ENCODE measurements at places on chromosomes 2 and 18. TPM values are rescaled to one million over a fixed set of nuclear protein-coding genes. Genes with fewer than 3 reads are reported as not detected.

The STARD7 gene
- 109 TPM for polyA plus RNA-seq

The KLHL29 gene
- polyA plus RNA-seq = 4.2 TPM

The ZBTB7C gene
- polyA plus RNA-seq = 0.19 TPM

The MEP1B gene
- not detected for polyA plus RNA-seq

GRCh38 chr2:28666496-28667184 is 85.0 kb upstream of the PPP1CB start:
- DNase-seq = no peak

GRCh38 chr2:221929259-221929658 is 357.2 kb upstream of the EPHA4 start:
- DNase-seq = no peak

The CNOT9 gene
- polyA plus RNA-seq = 45.9 TPM

The ASAP2 gene
- 24.0 TPM for polyA plus RNA-seq

The UGT1A4 gene
- polyA plus RNA-seq = not detected

GRCh38 chr2:216070195-216070594 is 11.4 kb downstream of the PECR start:
- DNase-seq = no peak

DNA sequence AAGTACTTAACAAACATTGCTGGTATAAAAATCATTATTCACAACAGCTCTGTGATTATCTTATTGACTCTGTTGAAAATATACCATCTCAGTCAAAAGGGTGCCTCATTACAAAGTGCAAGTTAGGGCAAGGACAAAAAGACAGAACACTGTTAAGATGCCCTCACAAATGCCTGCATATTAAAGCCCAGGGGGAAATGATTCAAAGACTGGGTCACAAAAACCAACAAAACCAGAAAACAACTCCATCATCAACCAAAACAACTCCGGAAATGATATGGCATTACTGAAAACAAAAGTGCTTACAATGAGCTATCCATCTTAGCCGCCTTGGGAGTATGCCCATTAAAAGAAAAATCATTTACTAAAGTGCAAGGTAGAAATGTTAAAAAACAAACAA is 9.9 kb downstream of the PLA2R1 start:
- DNase-seq = no peak

DNA sequence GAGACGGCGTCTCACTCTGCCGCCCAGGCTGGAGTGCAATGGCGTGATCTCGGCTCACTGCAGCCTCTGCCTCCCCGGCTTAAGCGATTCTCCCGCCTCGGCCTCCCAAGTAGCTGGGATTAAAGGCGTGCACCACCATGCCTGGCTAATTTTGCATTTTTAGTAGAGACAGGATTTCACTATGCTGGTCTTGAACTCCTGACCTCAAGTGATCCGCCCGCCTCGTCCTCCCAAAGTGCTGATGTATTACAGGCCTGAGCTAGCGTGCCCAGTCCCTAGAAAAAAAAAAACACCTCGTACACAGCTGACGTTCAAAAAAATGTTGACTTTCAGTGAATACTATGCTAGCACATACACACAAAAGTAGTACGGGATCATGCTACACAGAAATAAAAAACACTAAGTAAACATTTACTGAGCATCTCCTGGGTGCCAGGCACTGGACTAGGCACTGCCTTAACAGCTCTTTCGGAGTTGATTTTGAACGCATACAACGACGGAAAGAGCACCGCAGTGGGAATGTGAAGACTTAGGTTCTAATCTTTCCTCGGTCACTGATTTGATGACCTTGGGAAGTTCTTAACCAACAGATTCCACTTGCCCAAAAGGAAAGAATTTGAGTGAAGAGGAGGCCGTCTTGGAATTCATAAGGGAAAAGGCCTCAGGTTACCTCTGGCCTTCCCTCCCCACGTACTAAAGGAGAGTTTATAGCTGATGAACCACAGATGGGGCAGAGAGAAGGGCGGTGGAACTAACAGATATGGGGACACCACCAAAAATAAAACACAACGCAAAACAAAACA is 1.1 kb downstream of the DNAJC27 start:
- DNase-seq = peak; percentile 47

The GAD1 gene
- 0.12 TPM for polyA plus RNA-seq

The CTAGE1 gene
- polyA plus RNA-seq = not detected

DNA sequence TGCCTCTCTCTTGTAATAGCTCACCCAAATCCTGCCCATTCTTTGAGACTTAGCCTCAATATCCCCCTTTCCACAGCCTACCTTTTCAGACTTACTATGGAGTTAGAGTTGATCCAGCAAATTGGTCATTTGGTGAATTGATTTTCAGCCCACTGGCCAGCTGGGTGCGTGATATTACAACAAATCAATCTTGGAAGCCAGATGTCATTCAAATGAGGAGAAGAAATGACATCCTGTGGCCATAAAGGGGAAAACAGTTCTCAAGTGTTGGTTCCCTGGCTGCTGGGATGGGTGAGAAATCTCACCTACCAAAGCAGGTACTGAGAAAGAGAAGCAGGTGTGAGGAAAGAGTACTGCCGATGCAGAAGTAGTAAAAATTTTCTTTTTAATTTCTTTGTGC is 36.7 kb upstream of the FOXI3 start:
- DNase-seq = no peak

DNA sequence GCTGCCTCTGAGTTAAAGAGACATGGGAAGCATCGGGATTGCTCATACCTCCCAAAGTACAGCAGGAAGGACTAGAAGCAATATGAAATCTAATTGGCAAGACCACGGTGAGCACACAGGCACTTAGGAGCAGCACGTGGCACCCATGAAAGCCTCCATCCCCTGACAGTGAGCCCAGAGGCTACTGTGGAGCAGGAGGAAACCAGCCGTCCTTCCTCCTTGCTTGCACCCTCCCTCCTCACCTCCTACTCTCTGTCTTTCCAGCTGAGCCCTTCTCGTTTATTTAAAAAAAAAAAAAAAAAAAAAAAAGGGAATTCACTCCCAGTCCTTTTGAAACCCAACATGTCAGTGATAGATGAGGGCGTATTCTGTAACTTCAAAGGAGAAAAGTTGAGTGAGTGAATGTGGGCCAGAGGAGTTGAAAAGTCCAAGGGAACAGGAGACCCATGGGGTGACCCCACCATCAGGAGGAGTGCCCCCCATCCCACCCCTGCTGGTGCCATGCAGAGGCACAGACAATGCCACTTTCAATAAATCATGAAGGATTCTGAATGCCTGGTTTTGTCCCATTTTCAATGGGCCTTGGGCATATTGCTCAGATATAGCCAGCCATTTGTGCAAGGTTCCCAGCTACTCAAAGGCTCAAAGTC is 96.6 kb upstream of the ALPP start:
- no peak for DNase-seq

DNA sequence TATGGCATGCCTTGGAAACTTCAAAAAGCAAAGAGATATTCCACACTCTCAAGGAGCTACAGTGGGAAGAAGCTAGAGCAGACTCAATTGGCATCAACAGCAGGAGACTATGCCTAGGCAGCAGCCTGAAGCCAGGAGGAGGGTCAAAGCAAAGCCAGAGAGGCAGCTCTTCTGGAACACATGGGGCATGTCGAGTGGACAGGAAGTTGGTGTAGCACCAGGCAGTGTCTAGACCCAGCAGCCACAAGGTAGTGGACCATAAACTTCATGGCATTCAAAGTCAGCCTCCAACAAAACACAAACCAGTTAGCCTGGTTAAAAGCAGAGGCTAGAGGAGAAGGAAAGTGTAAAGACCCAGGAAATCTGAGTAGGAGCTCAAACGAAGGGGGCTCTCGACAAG is 311.2 kb upstream of the PKDCC start:
- DNase-seq = no peak
